Fibroblast of skin of right quadriceps (primary cell): ENCODE measurements at places on chromosomes 3 and 15.

DNA sequence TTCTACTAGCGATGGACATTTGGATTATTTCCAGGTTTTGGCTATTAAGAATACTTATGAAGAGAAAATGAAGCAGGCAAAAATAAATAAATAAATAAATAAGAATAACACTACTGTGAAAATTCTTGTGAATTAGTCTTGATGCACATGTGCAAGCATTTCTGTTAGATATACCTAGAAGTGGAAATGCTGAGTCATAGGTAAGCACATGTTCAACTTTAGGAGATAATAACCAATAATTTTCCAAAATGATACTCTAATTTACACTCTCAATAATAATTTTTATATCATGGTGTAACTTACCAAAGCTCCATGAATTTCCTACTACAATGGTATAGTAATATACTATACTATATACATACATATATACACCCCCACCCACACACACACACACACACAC is 23.4 kb downstream of the EMC4 start:
- DNase-seq, result no peak

GRCh38 chr3:102514241-102514640 is 79.4 kb downstream of the ZPLD1 start:
- no peak for DNase-seq

DNA sequence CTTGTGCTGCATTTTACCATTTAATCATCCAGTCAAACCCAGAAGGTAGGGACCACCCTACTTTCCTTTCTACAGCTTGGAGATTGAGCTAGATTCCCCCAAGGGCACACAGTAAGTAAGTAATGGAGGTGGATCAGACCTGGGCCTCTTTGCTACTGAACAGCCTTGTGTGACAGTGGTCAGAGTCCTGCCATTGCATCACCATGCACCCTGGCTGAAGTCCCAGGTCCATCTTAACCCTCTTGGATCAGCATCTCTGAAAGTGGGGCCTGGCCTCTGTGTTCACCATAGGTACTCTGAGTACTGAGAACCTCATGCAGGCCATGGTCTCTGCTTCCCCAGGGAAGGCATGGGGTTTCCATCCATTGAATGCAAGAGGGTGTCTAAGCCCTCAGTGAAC is 34.5 kb upstream of the ATP10A start:
- DNase-seq, result no peak

DNA sequence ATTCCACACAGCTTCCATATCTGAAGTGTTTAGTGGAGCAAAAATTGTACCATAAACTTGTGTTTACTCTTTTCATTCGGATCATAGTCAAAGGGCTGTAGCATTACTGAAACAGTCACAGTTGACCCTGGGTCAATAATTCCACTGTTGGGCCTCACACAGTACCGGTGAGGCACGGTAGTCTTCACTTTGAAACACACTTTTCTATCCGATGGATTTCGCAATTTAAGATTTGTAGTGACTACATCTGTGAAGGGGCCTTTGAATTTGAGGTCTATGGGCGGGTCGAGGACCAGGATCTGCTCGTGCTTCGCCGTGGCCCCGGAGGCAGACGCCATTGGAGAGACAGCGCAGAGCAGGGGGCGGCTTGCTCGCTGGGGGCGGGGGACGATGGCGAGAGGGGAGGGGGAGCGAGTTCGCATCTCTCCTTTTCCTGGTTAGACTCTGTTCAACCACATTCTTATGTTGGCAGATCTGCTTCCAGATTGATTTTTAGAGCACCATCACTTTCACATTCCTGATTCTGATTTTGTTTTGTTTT is 19.8 kb downstream of the RLBP1 start:
- DNase-seq, result no peak

- DNase-seq, result no peak
Observed at GRCh38 chr3:58266577-58266976, 29.0 kb downstream of the ABHD6 start.

- DNase-seq, result peak; percentile 14
Observed at GRCh38 chr3:196207833-196208607, 3.2 kb downstream of the ZDHHC19 start.

GRCh38 chr15:37004373-37004869 is 95.9 kb downstream of the MEIS2 start:
- no peak for DNase-seq

GRCh38 chr3:24387493-24387892 is 107.2 kb downstream of the THRB start:
- DNase-seq, result peak; percentile 93

DNA sequence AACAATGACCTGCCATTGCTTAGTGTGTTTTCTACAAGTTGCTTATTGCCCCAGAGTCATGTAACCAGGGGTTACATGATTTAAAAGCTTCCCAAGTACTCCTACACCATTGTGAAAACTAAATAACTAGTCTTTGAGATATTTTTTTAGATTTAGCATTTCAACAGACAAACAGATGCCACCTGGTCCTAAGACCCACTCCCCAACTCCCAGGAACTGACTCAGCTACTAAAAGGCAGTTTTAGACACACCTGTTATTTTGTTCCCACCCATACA is 28.1 kb upstream of the KBTBD12 start:
- DNase-seq, result no peak

DNA sequence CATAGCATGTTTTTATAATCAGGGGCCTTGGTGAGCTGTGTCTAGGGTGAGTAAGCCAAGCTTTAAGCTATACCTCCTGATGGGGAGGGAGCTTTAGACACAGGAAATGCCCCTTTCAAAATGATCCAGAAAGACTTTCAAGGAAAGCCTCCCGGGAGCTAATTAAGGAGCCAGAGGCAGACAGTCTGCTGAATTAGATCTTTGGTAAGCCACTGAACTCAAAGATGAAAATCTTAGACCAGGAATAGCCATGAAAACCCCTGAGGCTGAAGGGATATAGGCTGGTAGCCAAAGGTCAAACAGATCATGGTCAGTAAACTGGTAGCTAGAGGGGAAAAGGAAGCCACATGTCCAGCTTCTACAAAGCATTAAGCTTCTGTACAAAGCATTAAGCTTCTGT is 42.7 kb upstream of the GAP43 start:
- DNase-seq, result peak; percentile 36

DNA sequence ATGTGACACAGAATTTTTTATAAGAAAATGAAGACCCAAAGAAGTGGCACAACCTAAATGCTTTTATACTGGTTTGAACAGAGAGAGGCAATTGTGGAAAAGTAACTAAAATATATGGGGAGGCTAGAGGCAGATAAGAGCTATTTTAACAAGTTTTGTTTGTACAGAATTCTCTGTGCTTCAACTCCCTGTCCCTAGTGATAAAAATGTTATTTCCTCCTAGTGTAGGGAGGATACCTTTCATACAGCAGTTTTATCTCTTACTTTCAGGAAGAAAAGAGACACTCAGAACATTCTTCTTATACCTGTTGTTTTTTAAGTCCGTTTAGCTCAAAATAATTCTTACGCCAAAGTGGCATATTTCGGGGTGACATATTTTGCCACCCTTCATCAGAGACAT is 21.2 kb upstream of the ZNF639 start:
- DNase-seq, result no peak

- DNase-seq, result no peak
Observed at GRCh38 chr15:59260090-59260489, 53.4 kb downstream of the LDHAL6B start.

DNA sequence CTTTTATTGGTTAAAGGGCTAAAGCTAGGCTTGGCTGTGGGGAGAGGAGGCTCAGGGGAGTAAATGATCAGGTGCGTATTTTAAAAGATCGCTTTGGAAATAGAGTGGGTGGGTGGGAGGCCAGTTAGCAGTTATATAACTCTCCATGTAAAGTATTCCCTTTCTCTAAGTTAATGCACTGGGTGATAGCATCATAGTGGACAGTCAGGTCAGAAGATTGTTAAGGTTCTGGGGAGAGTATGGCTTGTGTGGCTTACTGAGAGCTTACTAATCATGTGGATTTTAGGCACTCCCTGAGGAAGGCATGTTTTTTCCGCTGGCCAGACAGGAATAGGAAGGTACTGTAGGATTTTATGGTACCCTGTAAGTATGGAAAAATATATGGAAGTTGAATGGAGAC is 6.3 kb upstream of the EIF3J start:
- no peak for DNase-seq

DNA sequence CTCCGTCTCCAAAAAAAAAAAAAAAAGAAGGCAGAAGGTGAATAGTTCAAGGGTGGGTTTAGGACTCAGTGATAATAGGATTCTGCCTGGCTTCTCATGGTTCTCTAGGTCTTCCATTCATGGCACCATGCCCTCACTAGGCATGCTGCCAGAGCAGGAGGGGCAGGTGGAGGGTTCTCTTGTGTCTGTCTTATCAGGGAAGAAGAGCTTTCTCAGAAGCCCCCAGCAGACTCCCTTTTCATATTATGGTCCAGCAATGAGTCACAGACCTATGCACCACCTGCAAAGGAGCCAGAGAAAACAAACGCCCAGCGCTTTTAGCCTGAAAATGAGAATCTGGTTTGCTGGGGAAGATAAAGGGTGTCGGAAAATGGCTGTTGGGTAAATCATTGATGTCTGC is 3.0 kb downstream of the CCR2 start:
- no peak for DNase-seq

GRCh38 chr15:76501011-76501410 is 164.4 kb downstream of the ISL2 start:
- no peak for DNase-seq

- peak; percentile 48 for DNase-seq
Observed at GRCh38 chr15:79849789-79850188, 47.0 kb downstream of the MTHFS start.

GRCh38 chr15:52295421-52296001 is at the start of gene MYO5C:
Gene MYO5C (minus strand): TSS chr15:52295804. CDS start chr15:52295636, 168 bp downstream.
- no peak for DNase-seq

- DNase-seq, result peak; percentile 46
Observed at GRCh38 chr15:26103002-26103404, 239.9 kb upstream of the ATP10A start.

DNA sequence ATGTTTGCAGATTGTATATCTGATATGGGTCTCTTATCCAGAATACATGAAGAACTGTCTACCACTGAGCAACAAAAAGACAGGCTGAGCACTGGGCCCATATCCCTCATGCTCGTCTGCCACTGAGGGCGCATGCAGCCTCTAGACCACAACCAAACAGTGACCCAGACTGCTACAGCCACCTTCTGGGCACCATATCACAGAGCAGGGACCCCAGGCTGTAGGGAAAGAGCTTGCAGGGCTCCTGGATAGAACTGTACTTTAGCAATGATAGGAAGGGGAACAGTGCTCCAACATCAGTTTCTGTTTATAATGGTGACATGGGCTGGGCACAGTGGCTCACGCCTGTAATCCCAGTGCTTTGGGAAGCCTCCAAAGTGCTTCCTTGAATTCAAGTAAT is 40.2 kb upstream of the TMEM87A start:
- no peak for DNase-seq

GRCh38 chr3:183553334-183554026 is 2.0 kb downstream of the KLHL6 start:
- no peak for DNase-seq

DNA sequence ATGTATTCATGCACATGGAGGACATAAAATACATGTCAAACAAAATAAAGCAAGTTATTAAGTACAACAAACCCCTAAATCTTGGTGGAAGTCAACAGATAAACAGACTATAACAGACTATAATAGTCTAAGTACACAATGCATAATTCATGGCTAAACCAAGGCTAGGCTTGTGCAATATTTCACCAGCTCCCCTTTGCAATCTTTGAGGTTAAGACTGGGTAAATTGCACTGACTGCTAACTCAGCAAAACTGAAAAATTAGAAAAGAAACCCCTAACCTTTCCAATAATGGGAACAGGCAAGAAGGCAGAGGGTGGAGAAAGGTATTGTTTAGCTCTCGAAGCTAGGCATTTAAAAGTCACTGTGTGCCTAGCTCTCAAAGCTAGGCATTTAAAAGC is 304.9 kb upstream of the WNT5A start:
- no peak for DNase-seq

DNA sequence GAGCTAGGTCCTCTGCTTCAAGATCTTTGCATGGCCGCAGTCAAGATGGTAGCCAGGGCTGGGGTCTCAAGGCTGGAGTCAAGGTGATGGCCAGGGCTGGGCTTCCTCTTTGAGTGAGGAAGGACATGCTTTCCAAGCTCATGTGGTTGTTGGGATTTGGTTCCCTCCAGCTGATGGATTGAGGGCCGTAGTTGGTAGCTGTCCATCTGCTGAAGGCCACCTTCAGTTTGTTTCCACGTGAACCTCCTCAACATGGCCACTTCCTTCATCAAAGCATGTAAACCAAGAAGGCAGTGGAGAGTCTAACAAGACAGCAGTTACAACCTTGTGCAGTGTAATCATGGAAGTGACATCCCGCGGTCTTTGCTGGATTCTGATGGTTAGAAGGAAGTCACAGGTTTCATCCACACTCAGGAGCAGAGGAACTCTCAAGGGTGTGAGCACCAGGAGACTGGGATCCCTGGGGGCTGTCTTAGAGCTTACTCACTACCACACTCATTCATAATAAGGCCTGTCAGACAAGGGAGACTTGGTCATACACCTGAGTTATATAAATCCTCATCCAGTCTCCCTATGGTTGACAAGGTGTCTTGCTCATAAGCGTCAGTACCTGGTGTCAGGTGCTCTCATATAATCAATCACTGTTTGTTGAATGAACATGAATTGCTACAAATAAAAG is 42.1 kb downstream of the ABHD5 start:
- DNase-seq, result no peak

DNA sequence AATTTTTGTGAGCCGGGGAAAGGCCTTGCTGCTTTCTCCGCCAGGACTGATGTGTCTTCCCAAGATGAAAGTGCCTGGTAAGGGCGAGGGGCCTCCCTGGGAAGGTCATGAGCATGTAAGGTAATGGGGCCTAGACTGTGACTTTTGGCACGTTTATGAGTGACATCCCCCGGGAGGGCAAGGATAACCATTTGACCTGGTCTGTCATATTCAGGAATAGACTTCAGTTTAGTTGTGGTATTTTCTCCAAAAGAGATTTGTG is 631 bp upstream of the CNBP start:
- no peak for DNase-seq

- DNase-seq, result no peak
Observed at GRCh38 chr3:159953325-159954085, 35.1 kb upstream of the IL12A start.

DNA sequence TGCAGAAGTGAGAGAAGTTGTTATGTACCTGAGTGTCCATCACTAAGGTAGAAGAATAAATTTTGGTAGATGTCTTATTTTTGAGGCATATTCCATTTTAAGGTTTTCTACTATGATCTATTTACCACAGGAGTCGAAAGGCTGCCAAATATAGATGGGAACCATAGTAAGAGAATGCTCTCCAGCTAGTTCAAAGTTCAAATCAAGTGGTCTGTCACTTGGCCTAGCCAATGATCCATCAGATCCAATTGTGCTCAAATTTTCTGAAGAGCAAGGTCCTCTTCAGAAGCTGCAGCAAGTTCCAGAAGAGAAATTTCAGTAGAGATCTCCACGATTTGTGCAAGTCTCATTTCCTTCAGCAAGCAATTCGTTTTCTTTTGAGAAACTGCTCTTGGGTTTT is 10.9 kb downstream of the PROS1 start:
- no peak for DNase-seq

- peak; percentile 65 for DNase-seq
Observed at GRCh38 chr3:196246612-196247308, 30.4 kb downstream of the SLC51A start.
